ENCODE measurements at places on chromosomes 7 and 10.

- no peak for DNase-seq
Observed at GRCh38 chr7:152884321-152884720, 124.8 kb downstream of the ACTR3B start.

GRCh38 chr10:49408519-49409306, 12.8 kb upstream of the DRGX start:
- DNase-seq = no peak

DNA sequence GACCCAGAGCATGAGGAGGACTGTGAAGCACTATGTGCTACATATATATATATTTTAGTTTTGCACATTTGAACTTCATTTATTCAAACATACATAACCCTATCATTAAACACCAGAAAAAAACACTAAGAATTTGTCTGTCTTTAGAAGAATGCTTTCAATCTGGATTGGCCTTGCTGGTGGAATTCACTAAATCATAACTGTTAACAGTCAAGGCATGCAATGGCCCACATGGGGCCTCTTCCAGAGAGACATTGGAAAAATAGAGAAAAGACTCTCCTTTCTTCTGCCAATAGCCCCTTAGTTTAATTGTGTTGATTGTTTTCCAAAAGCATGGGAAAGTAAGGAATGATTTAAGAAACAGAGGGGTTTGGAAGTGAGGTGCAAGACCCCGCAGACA, 77.9 kb downstream of the MRPL32 start:
- DNase-seq = no peak

DNA sequence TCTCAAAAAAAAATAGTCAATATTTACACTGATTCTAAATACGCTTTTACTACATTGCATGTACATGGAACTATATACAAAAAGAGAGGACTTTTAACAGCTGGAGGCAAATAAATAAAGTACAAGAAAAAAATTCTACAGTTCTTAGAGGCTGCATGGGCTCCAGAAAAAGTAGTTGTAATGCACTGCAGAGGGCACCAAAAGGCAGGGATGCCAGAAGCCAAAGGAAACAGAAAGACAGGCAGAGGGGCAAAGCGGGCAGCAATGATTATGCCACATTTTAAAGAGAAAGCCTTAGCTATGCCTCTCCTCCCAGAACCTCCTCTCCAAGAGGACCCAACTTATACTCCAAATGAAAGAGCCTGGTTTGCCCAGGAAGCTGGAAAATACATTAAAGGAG, 11.6 kb upstream of the ADCK2 start:
- no peak for DNase-seq

GRCh38 chr7:40120020-40120419, 14.4 kb downstream of the MPLKIP start:
- DNase-seq = no peak

- DNase-seq = no peak
Observed at GRCh38 chr10:58956926-58957325, 219.5 kb upstream of the PHYHIPL start.

DNA sequence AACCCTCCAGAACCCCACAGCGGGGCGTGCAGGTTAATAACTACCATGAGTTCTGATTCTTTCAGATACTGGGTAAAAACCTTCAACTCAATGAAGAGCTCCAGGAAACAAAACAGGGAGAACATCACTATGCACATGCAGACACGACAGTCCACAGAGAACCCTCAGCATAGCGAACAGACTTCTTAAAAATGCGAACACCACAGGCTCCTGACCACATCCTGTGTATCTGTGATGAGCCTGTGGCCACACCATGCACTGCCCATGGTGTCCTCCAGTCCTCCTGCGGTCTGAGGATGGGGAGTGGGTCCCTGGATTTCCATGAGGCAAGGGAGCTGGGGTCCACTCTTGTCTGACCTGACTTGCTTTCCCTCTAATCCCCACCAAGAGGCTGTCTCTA, 107.2 kb downstream of the COBL start:
- DNase-seq = no peak

GRCh38 chr10:128978211-128978610, 488.8 kb upstream of the MGMT start:
- no peak for DNase-seq

DNA sequence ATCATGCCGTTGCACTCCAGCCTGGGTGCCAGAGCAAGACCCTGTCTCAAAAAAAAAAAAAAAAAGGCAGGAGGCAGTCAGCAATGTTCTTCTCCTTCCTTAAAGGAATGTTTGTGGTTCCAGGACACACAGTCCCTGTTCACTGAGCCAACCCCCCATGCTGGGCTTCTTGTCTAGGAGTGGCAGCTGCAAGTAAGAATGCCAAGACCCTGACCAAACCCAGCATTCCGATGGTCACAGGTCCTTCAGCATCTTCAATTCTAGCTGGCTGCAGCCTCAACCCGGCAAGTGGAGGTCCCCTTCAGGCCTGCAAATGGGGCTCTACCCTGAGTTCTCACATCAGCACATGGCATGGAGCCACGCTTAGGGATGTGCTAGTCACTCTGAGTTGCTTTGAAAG, 38.2 kb upstream of the CUX1 start:
- no peak for DNase-seq

DNA sequence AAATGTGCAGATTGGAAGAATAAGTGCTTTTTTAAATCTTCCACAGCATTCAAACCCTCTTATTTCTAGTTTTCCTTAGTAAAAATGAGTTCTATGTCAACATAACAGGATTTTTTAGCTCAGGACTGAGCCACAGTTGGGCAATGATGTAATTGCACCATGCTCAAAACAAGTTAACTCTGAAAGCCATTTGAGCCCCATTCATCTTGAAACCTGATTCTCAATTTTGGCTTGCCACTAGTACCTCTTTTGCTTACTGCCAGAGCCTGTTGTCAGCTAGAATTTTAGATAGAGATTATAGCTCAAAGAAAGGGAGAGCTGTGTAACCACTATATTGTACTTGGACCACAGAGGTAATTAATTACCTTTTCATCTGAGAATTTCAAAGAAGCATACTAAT, 1028.5 kb upstream of the PHF14 start:
- DNase-seq = no peak

DNA sequence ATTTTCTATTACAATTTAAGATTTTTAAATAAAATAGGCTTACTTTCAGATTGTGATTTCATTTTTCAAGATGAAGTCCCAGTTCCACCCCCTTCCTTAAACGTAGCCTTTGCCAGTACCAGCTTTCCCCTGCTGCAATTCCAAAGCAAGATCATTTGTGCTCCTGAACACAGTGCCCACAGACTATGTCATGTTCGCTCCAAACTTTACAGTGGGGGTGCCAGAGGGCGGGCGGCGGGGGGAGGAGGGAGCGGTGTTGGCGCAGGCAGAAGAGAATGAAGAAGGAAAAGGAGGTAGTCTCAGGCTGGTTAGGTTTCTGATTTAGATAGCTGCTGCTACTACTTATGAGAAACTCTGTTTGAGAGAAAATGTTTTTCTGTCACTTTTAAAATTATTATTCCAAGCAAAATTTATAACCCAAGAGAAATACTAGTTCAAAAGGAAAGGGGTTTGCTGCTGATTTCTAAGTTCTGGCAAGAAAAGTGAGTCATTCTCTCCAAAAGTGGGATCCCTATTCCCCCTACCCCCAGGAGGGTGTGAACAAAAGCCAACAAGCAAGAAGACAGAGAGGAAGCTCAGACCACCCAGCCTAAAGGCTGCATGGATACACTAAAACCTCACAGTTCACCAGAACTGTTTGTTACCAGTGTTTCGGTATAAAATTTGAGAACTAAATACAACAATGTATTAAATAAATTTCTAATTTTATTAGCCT, 109.6 kb downstream of the SRPK2 start:
- DNase-seq = no peak

DNA sequence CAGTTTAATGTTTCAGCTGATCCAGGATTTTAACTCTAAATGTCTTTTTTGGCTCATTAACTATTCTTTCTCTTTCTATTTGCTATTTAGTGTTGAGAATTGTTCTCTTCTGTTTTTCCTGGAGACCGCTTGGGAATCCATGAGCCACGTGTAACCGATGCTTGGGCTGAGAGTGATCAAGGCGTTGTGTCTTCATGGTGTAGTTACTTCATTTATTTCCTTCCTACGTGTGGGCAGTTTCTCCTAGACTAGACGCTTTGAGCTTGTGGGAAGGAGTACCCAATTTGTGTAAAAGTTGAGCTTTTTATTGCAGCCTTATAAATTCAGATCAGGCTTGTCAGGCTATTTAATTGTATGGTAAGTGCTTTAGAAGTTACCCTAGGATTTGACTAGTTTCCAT, 2.9 kb downstream of the EIF3B start:
- no peak for DNase-seq

DNA sequence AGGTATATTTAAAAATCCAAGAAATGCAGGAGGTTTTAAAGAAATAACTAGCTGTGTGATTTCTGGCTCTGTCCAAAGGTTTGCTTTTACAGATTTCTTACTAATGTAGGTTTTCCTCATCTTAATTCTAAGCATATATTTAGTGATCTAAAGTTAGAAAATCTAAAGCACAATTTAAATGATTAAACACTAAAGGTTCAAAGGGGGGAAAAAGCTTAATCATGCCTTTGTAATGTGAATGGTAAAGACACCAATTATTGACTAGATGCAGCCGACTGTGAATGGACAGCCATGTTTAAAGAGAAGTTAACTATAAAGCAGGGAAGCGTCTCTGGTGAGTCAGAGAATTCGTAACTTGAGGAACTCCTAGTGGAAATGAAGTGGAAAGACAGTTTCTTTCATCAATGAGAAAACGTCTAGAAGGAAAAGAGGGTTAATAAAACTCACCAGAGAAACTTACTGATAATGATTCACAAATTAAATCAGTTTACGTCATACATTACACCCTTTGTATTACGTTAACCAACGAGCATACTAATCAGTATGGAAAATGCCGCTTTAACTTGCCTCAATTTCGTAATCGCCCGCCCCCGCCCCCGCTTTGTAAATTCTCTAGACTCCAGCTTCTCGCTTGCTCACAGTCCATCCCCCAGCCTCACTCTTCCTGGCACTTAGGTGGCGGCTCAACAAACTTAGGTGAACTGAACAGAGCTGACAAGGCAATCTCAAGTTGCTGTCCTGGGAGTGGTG, 1.1 kb upstream of the HBP1 start:
- peak; percentile 69 for DNase-seq

DNA sequence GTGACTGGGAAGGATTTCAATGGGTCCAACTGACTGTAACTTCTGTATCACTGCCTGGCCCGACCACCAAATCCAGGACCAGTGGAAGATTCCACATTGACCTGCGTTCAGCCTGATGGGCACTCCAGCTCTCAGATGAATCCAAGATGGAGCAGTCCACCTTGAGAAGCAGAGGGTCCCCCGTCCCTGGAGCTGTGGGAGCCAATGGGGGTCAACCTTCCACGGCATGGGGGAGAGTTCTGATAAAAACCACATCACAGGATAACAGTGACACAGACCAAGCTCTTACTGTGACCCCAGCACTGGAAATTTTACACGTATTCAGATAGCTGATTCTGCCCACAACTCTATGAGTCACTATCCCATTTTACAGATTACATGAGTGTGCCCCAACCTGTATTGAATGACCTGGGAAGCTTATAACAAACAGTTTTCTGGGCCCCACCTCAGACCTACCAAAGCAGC, 11.2 kb downstream of the ZCCHC24 start:
- no peak for DNase-seq

GRCh38 chr7:101563943-101564777, 64.9 kb downstream of the MYL10 start:
- no peak for DNase-seq

DNA sequence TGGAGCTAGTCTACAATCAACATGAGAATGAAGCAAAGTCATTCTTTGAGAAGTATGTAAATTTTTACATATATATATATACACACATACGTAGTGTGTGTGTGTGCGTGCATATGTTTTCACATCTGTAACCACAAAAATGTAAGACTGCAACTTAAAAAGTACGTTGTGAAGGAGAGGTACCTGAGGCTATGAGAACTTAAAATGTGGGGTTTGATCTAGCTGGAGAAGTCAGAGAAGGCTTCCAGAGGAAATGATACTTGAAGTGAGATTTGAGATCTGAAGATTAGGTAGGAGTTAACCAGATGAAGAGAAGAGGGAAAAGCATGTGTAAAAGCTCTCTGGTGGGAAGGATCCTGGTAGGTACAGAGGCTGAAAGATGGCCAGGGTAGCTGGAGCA, 5.8 kb downstream of the TAF5 start:
- no peak for DNase-seq

GRCh38 chr10:43250615-43251418, 16.0 kb downstream of the RASGEF1A start:
- no peak for DNase-seq

GRCh38 chr7:73679709-73680108, 3.5 kb downstream of the DNAJC30 start:
- no peak for DNase-seq

GRCh38 chr10:83917537-83918506, 221.5 kb upstream of the GHITM start:
- no peak for DNase-seq

GRCh38 chr10:72847681-72848080, 45.9 kb upstream of the OIT3 start:
- DNase-seq = no peak

DNA sequence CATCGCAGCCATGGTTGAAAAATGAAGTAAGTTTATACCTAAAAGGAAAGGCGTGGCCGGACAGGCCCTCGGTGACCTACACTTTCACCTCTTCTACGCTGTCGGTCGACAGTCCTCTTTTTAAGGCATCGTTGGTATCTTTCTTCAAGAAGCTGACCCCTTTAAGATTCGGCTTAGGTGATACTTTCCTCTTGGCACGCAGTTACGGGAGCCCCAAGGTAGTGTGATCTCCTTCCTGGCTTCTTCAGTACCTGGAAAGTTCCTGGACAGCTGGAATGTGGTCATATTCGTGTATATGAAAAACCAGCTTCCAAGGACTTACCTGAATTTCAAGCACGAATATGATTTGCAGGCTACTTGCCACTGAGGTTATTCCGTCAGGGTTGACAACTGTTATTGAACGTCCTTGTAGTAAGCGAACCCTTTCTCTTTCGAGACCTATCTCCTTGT, 885 bp upstream of the SYPL1 start:
- DNase-seq = no peak

GRCh38 chr7:121639705-121640104, 233.3 kb upstream of the PTPRZ1 start:
- DNase-seq = no peak

- no peak for DNase-seq
Observed at GRCh38 chr10:114519306-114519669, 115.0 kb upstream of the AFAP1L2 start.

DNA sequence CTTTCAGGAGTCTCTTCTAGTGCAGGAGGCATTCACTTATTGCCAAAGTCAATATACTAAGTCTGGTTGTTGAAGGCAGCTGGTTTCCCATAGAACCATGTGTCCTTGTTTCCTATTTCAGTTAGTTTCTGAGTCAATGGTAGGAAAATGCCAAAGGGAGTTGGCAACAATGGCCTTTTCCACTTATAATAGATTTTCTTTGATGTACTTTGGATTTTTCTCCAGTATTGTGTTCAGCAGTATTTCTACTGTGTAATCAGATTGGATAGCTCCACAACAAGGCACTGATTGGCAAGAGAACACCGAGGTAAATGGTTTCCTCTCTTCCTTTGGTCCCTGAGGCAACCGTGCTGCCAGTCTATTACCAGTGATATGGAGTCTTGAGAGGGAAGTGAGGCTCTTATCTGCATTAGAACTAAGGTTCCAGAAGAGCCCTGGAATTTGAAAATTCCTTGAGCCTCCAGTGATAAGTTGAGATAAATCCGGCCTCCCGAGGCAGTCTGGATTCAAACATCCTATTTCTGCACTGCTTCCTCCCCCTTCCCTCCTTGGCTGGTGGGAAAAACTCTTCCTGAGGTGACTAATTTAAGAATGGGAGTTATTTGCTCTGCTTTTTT, 7.9 kb upstream of the SEPTIN7 start:
- no peak for DNase-seq

- no peak for DNase-seq
Observed at GRCh38 chr10:53697038-53697437, 924.5 kb upstream of the MBL2 start.

All from CD4-positive, CD25-positive, alpha-beta regulatory T cell (primary cell).